ENCODE measurements at places on chromosomes 2 and 18. TPM values are rescaled to one million over a fixed set of nuclear protein-coding genes. Genes with fewer than 3 reads are reported as not detected.

Gene CDK5R2
- total RNA-seq = not detected

Gene CCNYL1
- total RNA-seq = 8.0 TPM

Gene KCNF1
- not detected for total RNA-seq

Gene APLF
- total RNA-seq = 3.3 TPM

Gene GREB1
- total RNA-seq = 0.24 TPM

Gene IFIH1
- total RNA-seq = 24.0 TPM

Gene GKN1
- not detected for total RNA-seq

Gene SCYGR4
- not detected for total RNA-seq

Gene HS6ST1
- 9.4 TPM for total RNA-seq

Gene LRATD1
- not detected for total RNA-seq

Gene IL37
- total RNA-seq = 0.50 TPM
